Pulmonary artery endothelial cell (primary cell): ENCODE measurements at places on chromosomes 7 and 10. TPM values are rescaled to one million over a fixed set of nuclear protein-coding genes. Genes with fewer than 3 reads are reported as not detected.

DNA sequence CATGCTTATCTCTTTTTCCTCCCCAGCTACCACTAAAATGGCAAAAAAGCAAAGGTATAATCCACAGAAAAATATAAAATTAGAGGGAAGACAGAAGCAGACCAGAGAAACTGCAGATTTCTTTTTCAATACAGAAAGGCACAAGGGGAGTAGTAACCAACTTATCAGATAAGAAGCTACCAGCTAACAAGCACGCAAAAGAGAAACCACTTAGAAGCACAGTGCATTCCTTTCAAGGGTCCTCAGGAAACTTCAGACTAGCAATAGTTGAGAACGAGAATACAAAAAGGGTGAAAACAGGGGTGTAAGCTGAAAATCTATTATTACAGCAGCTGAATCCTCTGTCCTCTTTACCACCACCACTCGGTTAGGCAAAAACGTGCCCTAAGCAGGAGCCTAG lies 9.9 kb upstream of the OR2A5 start:
- no peak for DNase-seq

- DNase-seq = no peak
Observed at GRCh38 chr10:29438271-29438670, 149.4 kb downstream of the LYZL1 start.

- no peak for DNase-seq
Observed at GRCh38 chr10:101451667-101452069, 97.7 kb downstream of the BTRC start.

GRCh38 chr10:14025283-14026189 lies 305.2 kb downstream of the FRMD4A start:
- no peak for DNase-seq

DNA sequence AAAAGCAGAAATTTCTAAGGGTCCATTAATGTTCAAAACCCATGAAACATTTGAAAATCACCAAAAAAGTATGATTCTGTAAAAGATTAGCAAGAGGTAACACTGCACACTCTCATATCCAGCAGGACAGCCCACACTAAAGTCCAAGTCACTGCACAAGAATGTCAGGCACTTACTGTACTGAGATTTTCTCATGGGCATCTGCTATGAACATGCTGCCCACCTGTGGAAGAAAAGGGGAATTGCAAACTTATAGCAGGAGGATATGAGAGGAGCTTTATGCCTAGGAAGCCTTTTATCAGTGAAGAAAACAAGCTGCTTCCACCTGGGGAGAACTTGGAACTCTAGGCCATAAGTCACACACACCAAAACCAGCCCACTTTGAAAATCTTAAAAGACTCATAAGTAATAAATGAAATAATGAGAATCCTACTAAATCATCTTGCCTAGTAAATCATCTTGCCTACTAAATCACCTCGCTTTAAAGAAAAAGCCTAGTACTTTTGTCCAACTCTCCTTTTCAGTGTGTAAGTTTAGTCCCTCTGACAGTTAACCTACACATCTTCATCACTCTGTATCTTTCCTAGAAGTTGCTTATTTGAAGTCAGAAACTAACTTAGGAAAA lies 46.1 kb downstream of the ARMH3 start:
- peak; percentile 57 for DNase-seq

DNA sequence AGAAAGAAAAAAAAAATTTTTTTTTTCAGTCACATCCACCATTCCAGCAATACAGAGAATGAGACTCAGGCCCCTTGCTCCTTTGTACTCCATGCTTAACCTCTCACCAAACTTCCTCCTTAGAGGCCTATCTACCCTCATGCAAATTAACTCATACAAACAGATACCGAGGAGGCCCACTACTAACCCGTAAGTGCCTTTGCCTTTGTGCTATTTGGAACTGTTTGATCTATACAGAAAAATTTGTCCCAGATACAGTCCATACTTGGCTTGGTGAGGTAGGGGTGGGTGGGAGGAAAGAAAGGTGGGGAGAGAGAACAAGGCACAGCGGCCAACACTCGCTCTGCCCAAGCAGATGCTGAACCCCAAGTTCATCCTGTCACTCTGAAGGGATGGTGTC lies 87.8 kb upstream of the DUSP5 start:
- no peak for DNase-seq

- DNase-seq = no peak
Observed at GRCh38 chr7:54995166-54995565, 23.7 kb upstream of the EGFR start.

GRCh38 chr7:78095549-78095948 lies 297.0 kb downstream of the PHTF2 start:
- no peak for DNase-seq

GRCh38 chr7:75861636-75862035 lies 17.2 kb upstream of the RHBDD2 start:
- no peak for DNase-seq

- DNase-seq = no peak
Observed at GRCh38 chr7:89336121-89336520, 540.6 kb upstream of the TEX47 start.

DNA sequence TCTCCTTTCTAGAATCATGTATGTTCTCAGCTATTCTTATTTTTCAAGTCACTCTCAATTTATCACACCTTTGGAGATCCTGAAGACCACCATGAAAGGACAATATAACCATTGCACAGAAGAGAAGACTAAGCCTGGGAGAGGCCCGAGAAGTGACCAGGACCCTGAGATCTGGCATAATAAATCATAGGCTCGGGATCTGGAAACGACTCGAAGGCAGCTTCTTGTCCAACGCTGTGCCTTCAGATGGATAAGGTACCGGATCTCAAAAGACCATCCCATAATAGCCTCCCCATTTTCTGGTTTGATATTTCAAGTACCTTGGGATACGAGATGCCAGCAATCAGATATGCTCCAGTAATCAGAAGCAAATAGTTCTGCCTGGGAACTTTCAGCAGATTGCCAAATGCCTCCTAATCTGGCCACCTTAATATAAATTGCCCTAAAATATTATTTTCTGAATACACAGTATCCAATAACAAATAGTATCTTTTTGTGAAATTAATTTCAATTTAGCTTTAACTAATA lies 179.2 kb upstream of the ZMIZ1 start:
- DNase-seq = no peak

DNA sequence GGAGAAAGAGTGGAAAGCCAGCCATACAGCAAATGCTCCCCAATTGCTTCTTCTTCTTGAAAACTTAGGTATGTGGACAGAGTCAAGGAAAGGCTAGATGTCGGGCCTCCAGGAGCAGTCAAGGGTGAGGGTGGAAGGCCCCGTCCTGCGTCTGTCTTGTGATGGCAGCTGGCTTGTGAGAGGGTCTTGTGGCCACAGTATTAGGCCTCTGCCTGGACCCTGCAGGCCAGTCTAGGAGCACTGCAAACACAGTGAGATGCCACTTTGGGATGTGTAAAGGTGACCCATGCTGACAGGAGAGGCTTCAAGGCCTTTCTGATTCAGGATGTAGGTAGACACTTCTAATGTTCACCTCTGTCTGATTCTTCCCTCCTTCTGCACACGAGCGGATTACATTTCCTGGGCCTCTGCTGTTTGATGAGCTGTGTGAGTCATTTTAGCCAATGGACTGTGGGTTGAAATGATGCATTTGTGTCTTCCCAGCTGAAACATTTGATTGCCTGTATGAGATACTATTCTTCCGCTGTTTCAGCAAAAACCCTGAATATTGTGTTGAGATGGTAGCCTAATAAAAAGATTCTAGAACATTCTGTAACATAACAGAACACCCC lies 135.4 kb downstream of the EMX2 start:
- no peak for DNase-seq

DNA sequence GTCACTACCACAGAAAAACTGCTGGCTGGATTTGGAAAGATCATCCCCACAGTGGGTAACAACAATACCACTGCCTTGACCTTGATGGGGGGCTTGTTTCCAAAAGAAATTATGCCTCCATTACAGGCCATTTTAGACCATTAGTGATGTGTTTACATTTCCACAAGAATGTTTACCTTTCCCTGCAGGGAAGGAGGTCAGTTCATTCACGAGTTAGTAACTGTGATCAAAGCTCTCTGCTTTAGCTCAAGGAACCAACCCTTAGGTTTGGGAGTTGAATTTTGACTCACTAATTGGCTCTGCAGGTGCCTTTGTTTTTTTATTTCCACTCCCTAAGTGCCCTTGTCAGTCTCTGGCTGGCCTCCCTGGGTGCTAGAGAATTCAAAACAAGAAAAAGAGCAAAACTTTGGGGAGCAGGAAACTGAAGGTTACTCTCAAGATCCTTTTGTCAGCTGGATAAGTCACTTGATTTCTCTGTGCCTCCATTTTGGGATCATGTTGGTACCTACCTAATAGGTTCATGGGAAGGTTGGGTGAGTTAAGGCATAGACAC lies 41.1 kb upstream of the NUPR2 start:
- DNase-seq = no peak

- no peak for DNase-seq
Observed at GRCh38 chr10:73905256-73906020, 5.5 kb upstream of the PLAU start.

DNA sequence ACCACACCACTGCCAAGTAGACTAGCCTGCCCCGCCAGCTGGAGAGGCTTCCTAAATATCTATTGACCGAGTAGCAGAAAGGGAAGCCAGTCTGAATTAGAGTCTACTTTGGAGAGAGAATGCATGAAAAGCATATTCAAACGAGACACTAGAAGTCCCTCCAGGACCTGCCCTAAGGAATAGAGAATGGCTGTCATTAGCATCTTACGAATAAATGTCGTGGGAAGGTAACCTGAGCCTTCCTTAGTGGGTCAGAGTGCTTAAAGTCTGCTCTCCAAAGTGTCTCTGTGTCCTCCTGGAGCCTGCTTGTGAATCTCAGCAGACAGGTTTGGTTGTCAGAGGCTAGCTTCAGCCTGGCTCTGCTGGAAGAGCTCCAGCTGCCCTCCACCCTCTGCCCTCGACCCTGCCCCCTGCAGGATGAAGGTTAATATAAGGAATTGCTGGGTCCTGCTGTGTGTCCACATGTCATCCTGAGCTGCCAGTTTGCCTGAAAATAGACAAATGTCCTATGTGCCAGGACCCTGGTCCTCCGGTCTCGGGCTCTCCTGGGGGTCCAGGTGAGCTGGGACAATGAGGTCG lies 33.4 kb downstream of the FAM241B start:
- no peak for DNase-seq

GRCh38 chr7:77465256-77465655 lies 49.1 kb upstream of the GSAP start:
- DNase-seq = no peak

- no peak for DNase-seq
Observed at GRCh38 chr10:131812736-131813604, 87.8 kb upstream of the PPP2R2D start.

DNA sequence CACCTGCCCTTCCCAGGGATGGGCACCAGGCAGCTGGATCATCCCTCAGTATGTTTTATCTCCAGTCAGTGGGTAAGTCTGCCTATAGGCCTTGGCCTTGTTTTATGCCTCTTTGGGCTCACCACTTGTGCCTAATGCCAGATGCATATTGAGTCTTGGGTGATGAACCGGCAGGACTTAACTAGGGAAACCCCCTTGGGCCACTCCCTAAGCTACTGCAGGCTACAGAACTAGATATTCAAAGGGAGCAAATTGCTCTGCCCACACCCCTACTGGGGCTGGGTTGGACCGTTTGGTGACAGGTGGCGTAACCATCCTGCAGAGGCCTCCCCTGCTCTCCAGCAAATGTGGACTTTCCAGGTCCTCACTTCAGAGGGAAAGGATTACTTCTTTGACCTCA lies 115.7 kb upstream of the GDF10 start:
- no peak for DNase-seq

GRCh38 chr10:24597426-24597825 lies 126.3 kb downstream of the ARHGAP21 start:
- no peak for DNase-seq

The TBX20 gene
- total RNA-seq = 5.9 and 9.9 TPM in 2 replicates

The DBF4 gene
- total RNA-seq = 23.7 and 40.1 TPM in 2 replicates

The PSD gene
- total RNA-seq = 0.07 and 0.14 TPM in 2 replicates

The TFEC gene
- 13.2 and 15.4 TPM in 2 replicates for total RNA-seq

The CDHR1 gene
- total RNA-seq = not detected in 2 replicates

The HTR7 gene
- 0.13 and 0.28 TPM in 2 replicates for total RNA-seq

The RAMP3 gene
- not detected in 2 replicates for total RNA-seq
